ENCODE measurements at places on chromosomes 12 and 14.

GRCh38 chr12:32217354-32218310 is 111.0 kb downstream of the BICD1 start:
- no peak for DNase-seq

- no peak for DNase-seq
These were observed 131.2 kb downstream of the NUBPL start for GRCh38 chr14:31692376-31692781.

DNA sequence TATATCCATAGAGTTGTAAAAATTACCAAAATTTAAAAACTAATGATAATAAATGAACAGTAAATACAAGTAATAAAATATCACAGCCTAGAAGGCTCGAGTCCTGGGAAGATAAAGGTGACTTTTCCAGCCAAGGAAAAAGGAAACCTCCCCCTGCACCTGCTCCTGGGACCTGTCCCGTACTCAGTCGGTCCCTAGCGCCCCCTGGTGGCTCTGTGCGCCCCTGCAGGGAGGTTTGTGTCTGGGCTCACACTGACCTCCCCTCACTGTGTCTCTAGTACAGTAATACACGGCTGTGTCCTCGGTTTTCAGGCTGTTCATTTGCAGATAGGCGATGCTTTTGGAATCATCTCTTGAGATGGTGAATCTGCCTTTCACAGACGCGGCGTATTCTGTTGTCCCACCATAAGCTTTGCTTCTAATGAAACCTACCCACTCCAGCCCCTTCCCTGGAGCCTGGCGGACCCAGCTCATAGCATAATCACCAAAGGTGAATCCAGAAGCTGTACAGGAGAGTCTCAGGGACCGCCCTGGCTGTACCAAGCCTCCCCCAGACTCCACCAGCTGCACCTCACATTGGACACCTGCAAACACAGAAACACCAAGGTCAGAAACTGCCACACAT is 1030.4 kb downstream of the TMEM121 start:
- DNase-seq: peak; percentile 80

DNA sequence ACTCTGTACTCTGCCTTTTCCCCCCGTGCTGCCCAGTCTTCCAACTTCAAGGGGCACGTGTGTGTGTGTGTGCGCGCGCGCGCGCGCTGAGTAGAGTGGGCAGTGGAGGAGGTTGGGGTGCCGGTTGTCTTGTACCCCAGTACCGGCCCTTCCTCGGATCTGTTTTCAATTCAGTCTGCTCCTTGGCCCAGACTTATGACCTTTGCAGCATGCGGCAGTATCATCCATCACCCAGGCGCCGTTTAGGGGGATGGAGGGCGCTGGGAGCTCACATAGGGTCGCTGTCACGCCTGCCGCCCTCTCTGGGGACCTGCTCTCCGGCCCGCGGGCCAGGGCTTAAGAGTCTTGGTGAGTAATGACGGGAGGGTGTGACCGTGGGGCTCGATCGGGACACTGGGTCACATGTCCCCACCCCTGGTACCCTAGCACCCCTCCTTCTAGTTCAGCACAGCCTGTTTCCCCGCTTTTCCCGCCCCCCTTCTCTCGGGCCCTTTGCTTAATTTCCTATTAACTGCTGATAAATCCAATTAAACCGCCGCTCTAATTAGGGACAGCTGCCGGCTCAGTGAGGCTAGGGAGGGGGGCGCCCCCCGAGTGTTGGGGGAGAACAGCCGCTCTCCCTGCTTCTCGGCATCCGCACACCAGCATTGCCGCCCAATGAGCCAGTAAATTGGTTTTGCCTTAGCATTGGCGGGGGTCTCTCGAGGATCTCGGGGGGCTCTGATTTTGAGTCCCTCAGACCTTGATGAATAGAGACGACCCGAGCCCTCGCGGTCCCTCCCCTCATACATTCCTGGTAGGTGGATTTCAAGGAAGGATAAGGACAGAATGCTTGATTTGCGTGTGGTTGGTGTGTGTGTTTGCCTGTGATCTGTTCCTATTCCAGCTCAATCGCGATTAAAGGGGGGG is 9.3 kb downstream of the STAC3 start:
- no peak for DNase-seq

- DNase-seq: no peak
These were observed 210.8 kb downstream of the GRIN2B start for GRCh38 chr12:13770576-13770975.

DNA sequence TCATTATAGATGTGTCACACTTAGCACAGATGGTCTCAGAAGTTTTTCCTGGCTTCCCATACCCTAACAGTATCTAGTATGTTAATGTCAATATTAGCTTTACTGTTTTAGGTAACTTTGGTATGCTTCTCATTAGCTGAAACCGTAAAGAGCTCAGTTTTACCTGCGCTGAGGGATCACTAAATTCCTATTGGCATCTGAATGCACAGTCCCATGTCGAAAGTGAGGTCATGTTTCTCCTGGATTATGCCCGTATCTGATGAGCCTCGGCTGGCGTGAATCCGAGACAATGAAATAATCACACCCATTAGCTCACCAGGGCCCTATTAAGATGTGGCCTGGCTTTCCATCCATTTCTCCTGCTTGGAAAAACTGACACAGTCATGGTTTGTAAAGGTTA is 418.2 kb downstream of the ZFP36L1 start:
- DNase-seq: no peak

- no peak for DNase-seq
These were observed 449 bp downstream of the THAP2 start for GRCh38 chr12:71664411-71665089.
